ENCODE measurements at places on chromosomes 3 and 15.

GRCh38 chr3:53650424-53650823 is 156.0 kb downstream of the CACNA1D start:
- DNase-seq: no peak

- peak; percentile 13 for DNase-seq
Observed at GRCh38 chr3:47961815-47962606, 54.2 kb downstream of the MAP4 start.

GRCh38 chr15:41822957-41823356 is 4.9 kb upstream of the JMJD7 start:
- DNase-seq: no peak

GRCh38 chr3:158920371-158920770 is 118.5 kb downstream of the MFSD1 start:
- DNase-seq: no peak

- no peak for DNase-seq
Observed at GRCh38 chr3:151845306-151845905, 28.0 kb upstream of the SUCNR1 start.

DNA sequence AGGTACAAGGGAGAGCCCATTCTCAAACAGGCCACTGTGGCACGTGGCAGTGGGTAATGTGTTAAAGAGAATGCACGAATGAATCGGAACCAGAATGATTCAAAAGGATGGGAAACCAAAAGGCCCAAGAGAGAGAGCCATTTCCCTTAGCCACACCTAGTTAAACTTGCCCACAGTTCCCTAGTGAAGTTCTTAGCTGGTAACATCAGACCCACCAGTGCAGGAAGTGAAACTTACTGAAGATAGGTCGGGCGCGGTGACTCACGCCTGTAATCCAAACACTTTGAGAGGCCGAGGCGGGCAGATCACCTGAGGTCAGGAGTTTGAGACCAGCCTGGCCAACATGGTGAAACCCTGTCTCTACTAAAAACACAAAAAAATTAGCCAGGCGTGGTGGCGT is 97.1 kb downstream of the MEX3B start:
- no peak for DNase-seq

- no peak for DNase-seq
Observed at GRCh38 chr3:141412087-141412935, 44.0 kb downstream of the ZBTB38 start.

All from putamen (tissue), 1 donor.